ENCODE measurements at places on chromosomes 11 and 22. TPM values are rescaled to one million over a fixed set of nuclear protein-coding genes. Genes with fewer than 3 reads are reported as not detected.

Gene SMC1B
- polyA plus RNA-seq = not detected

Gene CCDC179
- not detected for polyA plus RNA-seq

Gene OR52N4
- polyA plus RNA-seq = not detected

Gene UFD1
- polyA plus RNA-seq = 145 TPM

Gene OR5P2
- polyA plus RNA-seq = 0.06 TPM

Gene COX8A
- polyA plus RNA-seq = 308 TPM

Gene SMTNL1
- polyA plus RNA-seq = not detected

Gene SLC25A1
- polyA plus RNA-seq = 27.7 TPM

Gene B4GALNT4
- 8.1 TPM for polyA plus RNA-seq

Gene SLC6A5
- not detected for polyA plus RNA-seq

Gene GCAT
- 8.4 TPM for polyA plus RNA-seq

Gene APOBEC3A
- polyA plus RNA-seq = 0.50 TPM

Gene CDC42EP1
- 18.4 TPM for polyA plus RNA-seq

Gene ZNF215
- 3.3 TPM for polyA plus RNA-seq

Gene OR5T2
- not detected for polyA plus RNA-seq

Gene CEND1
- polyA plus RNA-seq = not detected

Gene DUSP18
- 12.6 TPM for polyA plus RNA-seq

Gene WEE1
- polyA plus RNA-seq = 39.2 TPM

Gene ART1
- polyA plus RNA-seq = not detected

Gene MMP13
- not detected for polyA plus RNA-seq

Gene RBMXL2
- polyA plus RNA-seq = not detected

Gene CCDC89
- 0.31 TPM for polyA plus RNA-seq

Measured in keratinocyte (primary cell).